ENCODE measurements at places on chromosomes 7 and 10.

- H3K27ac ChIP-seq: no peak overlapping the region
- no peaks in the 10 kb centered on the region for H3K4me1 ChIP-seq
- H3K36me3 ChIP-seq: no peaks in the 10 kb centered on the region
Observed at GRCh38 chr10:104099269-104099668, 13.6 kb upstream of the COL17A1 start.

- H3K4me3 ChIP-seq: no peak overlapping the region
- H3K27me3 ChIP-seq: no peaks in the 10 kb centered on the region
- no peaks in the 10 kb centered on the region for H3K4me1 ChIP-seq
- no peak overlapping the region for H3K27ac ChIP-seq
- H3K36me3 ChIP-seq: no peaks in the 10 kb centered on the region
Observed at GRCh38 chr10:118808601-118809356, 54.0 kb upstream of the CACUL1 start.

GRCh38 chr7:70072220-70072619 lies 473.9 kb downstream of the AUTS2 start:
- H3K4me3 ChIP-seq: no peak overlapping the region
- H3K4me1 ChIP-seq: no peaks in the 10 kb centered on the region
- H3K27me3 ChIP-seq: no peaks in the 10 kb centered on the region
- DNase-seq: no peak

DNA sequence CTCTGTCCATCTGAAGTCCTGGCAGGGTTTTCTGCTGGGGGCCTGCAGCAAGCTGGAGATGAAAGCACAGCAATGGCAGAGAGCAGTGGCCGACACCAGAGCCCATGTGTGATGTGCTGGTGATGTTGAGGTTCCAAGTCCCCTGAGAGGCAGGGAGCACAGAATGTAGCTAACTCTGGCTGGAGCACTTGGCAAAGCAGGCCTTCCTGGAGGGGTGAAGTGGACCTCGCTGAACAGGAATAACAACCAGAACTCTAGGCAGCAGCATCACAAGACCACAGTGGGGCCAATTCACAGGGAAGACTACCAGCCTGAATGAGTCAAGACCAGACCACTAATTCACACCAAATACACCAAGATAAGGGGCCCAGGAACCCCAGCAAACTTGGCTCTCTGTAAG lies 22.8 kb upstream of the MSMB start:
- no peaks in the 10 kb centered on the region for H3K27me3 ChIP-seq
- H3K4me1 ChIP-seq: peaks cover 6% of the 10 kb centered on the region
- no peaks in the 10 kb centered on the region for H3K36me3 ChIP-seq
- no peak for DNase-seq
- H3K27ac ChIP-seq: no peak overlapping the region
